ENCODE measurements at places on chromosomes 2 and 18.

- no peak for DNase-seq
These were observed 25.0 kb upstream of the TMBIM1 start for GRCh38 chr2:218317303-218317630.

DNA sequence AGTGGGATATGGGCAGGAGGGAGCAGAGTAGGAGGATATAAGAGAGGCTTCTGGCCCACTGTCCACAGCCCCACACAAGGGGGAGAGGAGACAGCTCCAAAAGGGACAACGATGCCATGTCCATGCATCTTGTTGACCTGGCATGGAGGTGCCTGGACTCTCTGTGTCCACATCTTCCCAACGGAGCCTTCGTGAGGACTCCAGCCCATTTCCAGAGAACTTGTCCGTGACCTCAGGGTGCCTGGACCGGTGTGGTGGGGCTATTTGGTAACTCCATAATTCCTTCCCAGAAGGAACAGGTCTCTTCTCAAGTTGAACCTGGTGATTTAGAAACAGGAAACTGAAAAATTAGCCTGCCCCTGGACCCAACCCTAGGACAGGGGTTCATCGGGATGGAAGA is 133.9 kb downstream of the CYP26B1 start:
- no peak for DNase-seq

GRCh38 chr18:54135216-54135615 is 89.3 kb downstream of the MBD2 start:
- DNase-seq, result no peak

DNA sequence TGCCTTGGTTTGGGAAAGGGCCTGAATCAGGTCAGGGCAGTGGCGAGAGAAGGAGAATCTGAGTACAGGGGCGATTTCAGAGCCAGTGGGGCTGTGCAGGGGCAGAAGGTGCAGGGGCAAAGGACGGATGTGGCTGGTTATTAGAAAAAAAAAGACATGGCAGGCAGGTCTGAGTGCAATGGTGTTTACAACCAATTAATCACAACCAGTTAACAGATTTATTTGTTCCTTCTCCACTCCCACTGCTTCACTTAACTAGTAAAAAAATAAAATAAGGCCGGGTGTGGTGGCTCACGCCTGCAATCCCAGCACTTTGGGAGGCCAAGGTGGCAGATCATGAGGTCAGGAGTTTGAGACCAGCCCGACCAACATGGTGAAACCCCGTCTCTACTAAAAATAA is 5.5 kb downstream of the TNFRSF11A start:
- no peak for DNase-seq

GRCh38 chr2:208086029-208086428 is 38.3 kb downstream of the CRYGD start:
- no peak for DNase-seq

DNA sequence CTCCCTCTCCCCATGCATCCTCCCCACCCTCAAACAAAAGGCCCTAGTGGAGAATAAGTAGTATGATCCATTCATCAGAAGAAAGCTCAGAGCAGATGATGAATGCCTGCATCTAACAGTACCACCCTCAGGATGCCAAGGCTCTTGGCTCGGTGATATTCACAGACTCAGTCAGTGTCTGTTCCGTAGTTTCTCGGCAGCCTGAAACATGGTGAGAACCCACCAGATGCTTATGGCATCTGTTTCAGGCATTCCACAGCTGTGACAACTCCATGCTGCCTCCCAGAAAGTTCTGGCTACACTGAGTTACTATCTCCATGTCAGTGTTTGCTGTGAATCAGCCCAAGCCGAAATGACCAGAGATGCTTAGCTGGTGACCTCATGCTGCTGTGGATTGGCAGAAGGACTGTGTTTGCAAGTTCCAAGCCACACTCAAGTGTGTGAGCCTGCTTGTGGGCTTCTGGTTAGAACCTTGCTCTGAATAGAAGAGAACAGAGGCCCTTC is 83.9 kb downstream of the WDSUB1 start:
- DNase-seq, result no peak

DNA sequence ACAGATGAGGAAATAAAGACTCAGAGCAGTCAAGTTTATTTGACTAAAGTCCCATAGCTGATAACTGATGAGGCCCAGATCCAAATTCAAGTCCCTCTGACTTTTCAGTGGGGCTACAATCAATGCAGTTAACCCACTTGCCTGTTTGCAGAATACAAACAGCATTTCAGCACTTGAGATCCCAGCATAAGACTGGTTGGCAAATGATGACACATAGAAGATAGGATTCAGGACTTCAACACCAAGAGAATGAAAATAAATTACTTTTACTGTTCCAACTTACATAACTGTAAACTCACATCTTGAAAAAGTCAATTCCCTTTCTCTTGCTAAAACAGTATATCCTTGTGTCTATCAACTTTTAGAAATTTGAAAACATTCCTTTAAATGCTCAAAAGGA is 61.2 kb downstream of the CCDC93 start:
- no peak for DNase-seq

GRCh38 chr2:159066541-159067156 is 98.2 kb downstream of the TANC1 start:
- no peak for DNase-seq

GRCh38 chr2:121965661-121966060 is 210.2 kb downstream of the TSN start:
- no peak for DNase-seq

GRCh38 chr2:64456293-64456692 is 2.3 kb downstream of the LGALSL start:
- DNase-seq, result no peak

- DNase-seq, result no peak
These were observed 2.0 kb downstream of the ZNF521 start for GRCh38 chr18:25349926-25350487.

DNA sequence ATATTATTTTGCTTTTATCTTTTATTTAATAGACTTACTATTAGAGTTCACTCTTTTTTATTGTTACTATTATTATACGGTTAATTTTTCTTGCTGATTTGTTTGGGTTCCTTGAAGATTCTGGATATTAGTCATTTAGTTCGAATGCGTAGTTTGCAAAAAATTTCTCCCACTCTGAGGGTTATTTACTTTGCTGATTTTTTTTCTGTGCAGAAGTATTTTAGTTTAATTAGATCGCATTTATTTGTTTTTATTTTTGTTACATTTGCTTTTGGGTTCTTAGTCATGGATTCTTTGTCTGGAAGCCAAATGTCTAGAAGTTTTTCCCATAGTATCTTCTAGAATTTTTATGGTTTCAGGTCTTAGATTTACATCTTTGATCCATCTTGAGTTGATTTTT is 585.2 kb downstream of the CPS1 start:
- no peak for DNase-seq

GRCh38 chr2:234145511-234145910 is 95.0 kb downstream of the SPP2 start:
- no peak for DNase-seq

- DNase-seq, result peak; percentile 73
These were observed 47.8 kb upstream of the MAPRE3 start for GRCh38 chr2:26922405-26923188.

DNA sequence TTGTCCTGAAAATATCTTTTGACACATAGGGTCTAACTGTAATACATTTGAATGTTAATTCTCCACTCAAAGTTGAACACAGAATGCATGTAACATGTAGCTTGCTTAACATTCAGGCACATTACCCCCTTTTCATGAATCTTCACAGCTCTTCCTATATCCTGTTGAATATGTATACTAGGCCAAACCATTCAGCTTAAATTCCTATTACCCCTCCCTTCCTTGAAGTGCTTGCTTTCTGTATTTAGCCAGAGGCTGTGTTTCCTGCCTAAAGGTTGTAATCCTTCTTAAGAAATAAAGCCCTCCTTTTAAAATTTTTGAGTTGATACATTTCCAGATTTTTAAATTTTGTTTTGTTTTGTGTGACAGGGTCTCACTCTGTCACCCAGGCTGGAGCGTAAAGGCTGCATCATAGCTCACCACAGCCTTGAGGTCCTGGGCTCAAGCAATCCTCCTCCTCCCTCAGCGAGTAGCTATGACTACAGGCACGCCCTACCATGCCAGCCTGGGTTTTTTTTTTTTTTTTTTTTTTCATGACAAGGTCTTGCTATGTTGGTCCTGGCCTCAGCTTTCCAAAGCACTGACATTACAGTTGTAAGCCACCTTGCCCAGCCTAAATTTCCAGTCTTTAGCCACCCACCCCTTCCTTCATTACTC is 357.6 kb downstream of the DSC3 start:
- DNase-seq, result no peak

DNA sequence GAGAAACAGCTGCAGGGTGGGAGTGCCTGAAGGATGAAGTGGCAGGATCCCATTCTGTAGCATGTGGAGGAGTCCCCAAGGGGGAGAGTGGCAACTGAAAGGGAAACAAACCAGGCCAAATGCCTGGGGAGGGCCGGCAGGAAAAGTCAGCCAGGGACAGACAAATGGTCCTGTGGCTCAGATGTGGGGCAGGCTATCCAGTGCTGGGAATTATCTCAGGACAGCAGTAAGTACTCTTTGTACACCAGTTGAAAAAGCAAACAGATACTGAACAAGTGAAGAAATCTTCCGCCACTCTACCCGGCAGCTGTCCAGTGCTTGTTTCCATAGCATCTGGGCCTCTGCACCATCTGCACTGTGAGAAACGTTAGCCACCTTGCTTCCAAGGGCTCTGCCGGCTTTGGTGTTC is 408.9 kb downstream of the LRATD1 start:
- no peak for DNase-seq

Measured in NAMALWA (cell line).